Ascending aorta (tissue), 2 donors: ENCODE measurements at places on chromosomes 6 and 20. TPM values are rescaled to one million over a fixed set of nuclear protein-coding genes. Genes with fewer than 3 reads are reported as not detected.
A peak's percentile ranks its signal among the peaks of the same experiment; 100 is the strongest.

Gene ZSCAN9
- 3.7 TPM for total RNA-seq

Gene SLPI
- 223 TPM for total RNA-seq

Gene ELOVL4
- total RNA-seq = 6.4 TPM

Gene GLO1
- total RNA-seq = 32.6 TPM

- no peak overlapping the region for H3K27ac ChIP-seq
- H3K27me3 ChIP-seq = no peaks in the 10 kb centered on the region
- H3K4me3 ChIP-seq = no peak overlapping the region
- no peak for DNase-seq
These were observed 98.0 kb downstream of the SNAP25 start for GRCh38 chr20:10316582-10316981.

Gene C6orf141
- total RNA-seq = not detected

Gene CST4
- total RNA-seq = not detected

DNA sequence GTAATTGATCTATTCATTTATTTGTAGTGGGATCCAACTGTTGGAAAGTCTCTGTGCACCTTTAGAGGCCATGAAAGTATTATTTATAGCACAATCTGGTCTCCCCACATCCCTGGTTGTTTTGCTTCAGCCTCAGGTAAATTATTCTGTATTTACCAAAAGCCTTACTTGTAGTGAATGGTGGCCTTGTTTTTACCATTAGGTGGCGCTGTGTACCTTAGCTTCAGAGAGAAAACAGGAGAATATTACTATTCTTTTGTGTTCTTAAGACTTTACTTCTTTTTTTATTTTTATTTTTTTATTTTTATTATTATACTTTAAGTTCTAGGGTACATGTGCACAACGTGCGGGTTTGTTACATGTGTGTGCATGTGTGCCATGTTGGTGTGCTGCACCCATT, 23.7 kb downstream of the PEX7 start:
- H3K4me1 ChIP-seq = no peaks in the 10 kb centered on the region
- no peaks in the 10 kb centered on the region for H3K27me3 ChIP-seq
- no peak overlapping the region for H3K27ac ChIP-seq
- no peak for DNase-seq

Gene TREM2
- 0.43 TPM for total RNA-seq

Gene TCEA2
- 61.4 TPM for total RNA-seq

Gene TNNC2
- not detected for total RNA-seq

GRCh38 chr20:12966468-12967085, 42.2 kb upstream of the SPTLC3 start:
- no peaks in the 10 kb centered on the region for H3K4me1 ChIP-seq
- H3K36me3 ChIP-seq = no peaks in the 10 kb centered on the region
- DNase-seq = no peak
- no peak overlapping the region for H3K4me3 ChIP-seq
- no peaks in the 10 kb centered on the region for H3K27me3 ChIP-seq

- H3K4me3 ChIP-seq = no peak overlapping the region
- H3K36me3 ChIP-seq = no peaks in the 10 kb centered on the region
- no peak for DNase-seq
These were observed 42.5 kb upstream of the ASCC3 start for GRCh38 chr6:100923481-100924165.

GRCh38 chr20:32192698-32193097, 14.8 kb downstream of the PLAGL2 start:
- no peak overlapping the region for H3K27ac ChIP-seq
- H3K4me3 ChIP-seq = no peak overlapping the region
- no peak for DNase-seq
- H3K4me1 ChIP-seq = peaks cover 20% of the 10 kb centered on the region
- H3K36me3 ChIP-seq = peaks cover 29% of the 10 kb centered on the region

GRCh38 chr20:36439040-36439730, 102.1 kb upstream of the MYL9 start:
- no peaks in the 10 kb centered on the region for H3K4me1 ChIP-seq
- peak; percentile 75 for DNase-seq
- no peak overlapping the region for H3K27ac ChIP-seq
- no peaks in the 10 kb centered on the region for H3K27me3 ChIP-seq
- H3K36me3 ChIP-seq = no peaks in the 10 kb centered on the region

Gene BCKDHB
- 14.3 TPM for total RNA-seq

Gene LIME1
- 7.3 TPM for total RNA-seq

DNA sequence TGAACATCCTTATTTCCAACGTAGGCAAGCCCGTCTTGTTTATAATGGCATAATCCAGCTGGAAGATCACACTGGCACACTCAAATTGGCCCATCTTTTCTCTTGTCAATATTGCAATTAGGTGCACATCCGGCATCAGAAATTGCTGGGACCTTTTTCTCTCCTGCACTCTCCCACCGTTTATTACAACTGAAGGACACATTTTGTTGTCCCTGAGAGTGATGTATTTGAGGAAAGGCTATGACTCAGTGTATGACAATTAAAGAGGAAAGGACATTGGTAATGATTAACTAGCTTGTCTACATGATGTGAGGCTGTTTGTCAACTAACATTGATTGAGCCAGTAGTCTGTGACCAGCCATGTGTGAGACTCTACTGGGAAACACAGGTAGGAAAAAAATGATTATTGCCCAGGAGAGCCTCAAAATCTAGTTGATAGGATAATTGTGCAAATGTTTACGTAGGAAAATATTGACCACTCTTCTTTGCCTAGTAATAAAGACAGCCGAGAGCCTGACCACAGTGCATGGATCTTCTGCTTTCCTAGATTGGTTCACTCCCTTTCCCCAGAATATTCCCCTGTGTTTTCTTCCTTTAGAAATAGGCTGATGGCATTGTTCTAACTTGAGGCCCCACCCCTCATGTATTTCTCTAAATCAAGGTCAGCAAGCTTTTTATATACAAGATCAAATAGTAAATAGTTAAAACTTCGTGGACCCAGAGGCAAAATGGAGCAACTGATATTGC, 230.0 kb upstream of the BTBD3 start:
- no peaks in the 10 kb centered on the region for H3K27me3 ChIP-seq
- no peaks in the 10 kb centered on the region for H3K4me1 ChIP-seq
- no peaks in the 10 kb centered on the region for H3K36me3 ChIP-seq
- no peak overlapping the region for H3K27ac ChIP-seq

Gene SAMD5
- total RNA-seq = 1.3 TPM

Gene TFAP2C
- total RNA-seq = 4.9 TPM

DNA sequence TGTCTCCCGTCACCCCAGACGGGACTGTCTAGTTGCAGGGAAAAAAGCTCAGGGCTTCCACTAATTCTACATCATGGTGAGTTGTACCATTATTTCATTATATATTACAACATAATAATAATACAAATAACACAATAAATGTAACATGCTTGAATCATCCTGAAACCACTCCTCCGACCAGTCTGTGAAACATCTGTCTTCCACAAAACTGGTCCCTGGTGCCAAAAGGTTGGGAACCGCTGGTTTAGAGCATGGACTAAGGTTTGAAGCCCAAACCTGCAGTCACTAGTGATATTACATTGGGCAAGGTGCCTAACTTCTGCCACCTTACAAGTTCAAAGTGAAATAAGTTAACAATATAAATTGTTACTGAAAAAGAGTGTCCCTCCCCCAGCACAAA, 175.7 kb downstream of the PDE10A start:
- H3K4me1 ChIP-seq = no peaks in the 10 kb centered on the region
- H3K27me3 ChIP-seq = no peaks in the 10 kb centered on the region
- no peak for DNase-seq
- H3K27ac ChIP-seq = no peak overlapping the region

- H3K36me3 ChIP-seq = peaks cover 30% of the 10 kb centered on the region
- no peaks in the 10 kb centered on the region for H3K27me3 ChIP-seq
- H3K4me1 ChIP-seq = no peaks in the 10 kb centered on the region
- no peak overlapping the region for H3K27ac ChIP-seq
- H3K4me3 ChIP-seq = no peak overlapping the region
These were observed 27.9 kb downstream of the BLTP3A start for GRCh38 chr6:34819571-34820480.

Gene CD83
- 0.11 TPM for total RNA-seq
